Cerebellar nuclear complex (tissue), 1 donor: ENCODE measurements at places on chromosomes 6 and 20.

- no peak for DNase-seq
Measured at GRCh38 chr6:112224088-112224487, 30.3 kb downstream of the LAMA4 start.

GRCh38 chr6:150969901-150970300 is 104.4 kb downstream of the MTHFD1L start:
- DNase-seq, result no peak

DNA sequence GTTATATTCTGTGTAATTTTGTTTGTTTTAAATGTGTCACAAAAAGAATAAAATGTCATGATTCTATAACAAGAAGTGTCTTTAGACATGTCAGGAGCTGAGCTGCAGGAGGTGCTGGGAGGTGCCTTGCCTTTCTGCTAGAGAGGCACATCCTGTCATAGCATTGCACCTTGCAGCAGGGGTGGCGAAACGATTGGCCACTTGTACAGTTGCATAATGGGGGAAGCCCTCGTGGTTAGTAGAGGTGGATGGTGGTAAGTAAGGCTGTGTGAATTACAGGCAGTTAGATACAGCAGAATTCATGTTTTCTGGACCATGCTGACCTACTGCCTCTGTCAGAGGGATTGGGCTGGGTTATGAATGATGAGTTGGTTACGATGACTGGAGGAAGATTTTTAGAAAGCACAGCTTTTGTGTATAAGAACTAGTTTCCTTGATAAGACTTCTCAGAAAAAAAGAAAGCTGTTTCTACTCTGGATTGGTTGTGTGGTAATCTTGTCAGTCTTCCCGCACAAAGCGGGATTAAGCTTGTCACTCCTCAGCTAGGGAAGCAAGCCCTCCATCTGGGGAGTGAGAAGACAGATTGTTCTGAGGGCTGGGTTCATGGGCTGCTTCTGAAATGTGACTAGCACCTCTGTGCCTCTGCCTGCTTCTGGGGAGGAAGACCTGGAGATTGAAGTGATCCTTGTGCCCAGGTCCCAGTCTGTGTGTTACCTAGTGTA is 74.9 kb downstream of the FOXO3 start:
- DNase-seq, result no peak

GRCh38 chr6:55496201-55496600 is 82.8 kb downstream of the HMGCLL1 start:
- DNase-seq, result no peak

- no peak for DNase-seq
Measured at GRCh38 chr6:109347779-109348178, 34.5 kb downstream of the CD164 start.

DNA sequence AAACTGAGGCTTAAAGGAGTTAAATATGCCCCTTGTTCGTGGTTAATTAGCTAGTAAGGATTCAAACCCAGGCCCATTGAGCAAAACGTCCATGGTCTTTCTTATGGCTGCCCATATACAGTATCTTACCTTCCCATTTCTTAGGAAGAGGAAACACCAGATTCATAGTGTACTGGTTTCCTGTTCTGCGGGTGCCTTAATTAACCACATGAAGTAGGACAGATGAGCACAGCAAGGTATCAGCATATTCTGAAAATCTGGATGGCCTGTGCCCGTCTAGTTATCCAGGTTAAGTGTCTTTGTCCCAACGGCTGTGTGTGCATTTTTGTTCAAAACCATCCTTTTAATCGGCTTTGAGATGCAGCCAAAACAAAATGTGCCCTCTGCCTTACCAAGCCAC is 93.4 kb upstream of the TRAF3IP2 start:
- DNase-seq, result no peak

DNA sequence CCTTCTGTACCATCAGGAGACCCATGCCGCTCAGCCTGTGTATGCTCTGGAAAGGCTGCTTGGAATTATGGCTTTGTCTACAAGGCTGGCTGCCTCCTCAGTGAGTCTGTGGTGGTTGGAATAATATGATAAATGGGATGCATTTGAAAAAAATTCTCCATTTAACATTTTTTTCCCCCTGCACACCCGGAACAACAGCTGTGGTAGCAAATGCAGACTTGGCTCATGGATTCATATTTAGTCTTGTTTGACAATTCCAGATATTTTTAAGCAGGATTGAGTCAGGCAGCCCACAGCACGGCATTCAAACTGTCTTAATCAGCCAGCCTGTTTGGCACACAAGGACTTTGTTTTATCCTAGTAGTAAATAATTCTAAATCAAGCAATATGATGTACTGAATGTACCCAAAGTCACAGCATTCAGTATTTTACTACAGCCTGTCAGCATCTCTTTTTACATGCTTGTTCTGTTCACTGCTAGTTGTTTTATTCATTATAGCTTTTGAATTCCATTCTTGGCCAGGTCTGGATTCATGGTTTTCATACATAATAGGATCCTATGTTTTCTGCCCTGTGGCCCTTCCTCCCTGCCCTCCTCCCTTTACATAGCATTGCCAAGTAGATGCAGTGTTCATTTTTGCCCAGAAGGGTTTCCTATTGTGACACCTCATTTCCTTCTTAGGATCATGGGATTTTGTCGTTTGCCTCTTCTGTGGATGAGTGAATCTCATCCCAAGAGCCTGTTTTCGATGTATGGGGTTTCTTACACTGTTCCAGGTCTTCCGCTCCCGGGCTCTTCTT is 68.1 kb downstream of the LRRC1 start:
- no peak for DNase-seq

GRCh38 chr20:23445596-23446217 is 6.2 kb downstream of the CSTL1 start:
- no peak for DNase-seq

DNA sequence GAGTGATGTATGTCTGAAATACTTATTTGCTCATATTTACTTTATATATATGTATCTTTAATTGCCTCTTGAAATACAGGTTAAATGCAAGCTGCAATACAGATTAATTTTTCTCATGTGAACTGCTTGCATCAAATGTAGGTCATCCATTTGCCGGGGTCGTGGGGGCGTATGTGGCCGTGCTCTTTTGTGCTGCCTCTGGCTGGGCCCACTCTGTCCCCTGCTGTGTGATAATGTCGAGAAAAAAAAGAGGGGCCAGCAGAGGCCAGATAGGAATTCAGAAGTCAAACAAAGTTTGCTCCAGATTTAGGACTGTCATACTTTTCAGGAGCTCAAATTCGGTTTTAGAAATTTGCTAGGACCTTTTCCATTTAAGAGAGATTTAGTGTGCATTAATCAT is 459.6 kb upstream of the SOX4 start:
- DNase-seq, result no peak
